ENCODE measurements at places on chromosomes 2 and 18. TPM values are rescaled to one million over a fixed set of nuclear protein-coding genes. Genes with fewer than 3 reads are reported as not detected.

GRCh38 chr2:231923010-231923344 lies 3.2 kb downstream of the NPPC start:
- H3K27ac ChIP-seq = no peak overlapping the region
- no peaks in the 10 kb centered on the region for H3K4me1 ChIP-seq
- no peak overlapping the region for H3K4me3 ChIP-seq
- H3K36me3 ChIP-seq = no peaks in the 10 kb centered on the region
- H3K27me3 ChIP-seq = peaks cover 61% of the 10 kb centered on the region

DNA sequence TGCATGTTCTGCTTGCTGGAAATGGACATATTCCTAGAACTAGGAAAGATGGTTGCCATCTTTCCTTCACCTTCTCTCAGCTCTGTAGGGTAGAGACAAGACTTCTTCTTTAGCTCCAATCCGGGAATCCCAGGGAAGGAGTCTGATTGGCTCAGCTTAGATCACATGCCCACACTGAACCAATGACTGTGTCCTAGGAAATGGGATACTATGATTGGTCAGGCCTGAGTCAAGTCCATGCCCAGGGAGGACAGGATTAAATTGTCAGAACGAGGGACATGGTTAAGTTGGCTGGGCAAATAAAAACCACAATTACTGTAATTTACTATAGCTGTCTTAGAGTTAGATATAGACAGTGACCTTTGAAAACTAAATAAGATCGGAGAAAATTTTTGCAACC lies 31.4 kb downstream of the SEMA4F start:
- H3K27ac ChIP-seq = no peak overlapping the region
- DNase-seq = no peak
- no peaks in the 10 kb centered on the region for H3K36me3 ChIP-seq
- no peak overlapping the region for H3K4me3 ChIP-seq
- no peaks in the 10 kb centered on the region for H3K4me1 ChIP-seq

DNA sequence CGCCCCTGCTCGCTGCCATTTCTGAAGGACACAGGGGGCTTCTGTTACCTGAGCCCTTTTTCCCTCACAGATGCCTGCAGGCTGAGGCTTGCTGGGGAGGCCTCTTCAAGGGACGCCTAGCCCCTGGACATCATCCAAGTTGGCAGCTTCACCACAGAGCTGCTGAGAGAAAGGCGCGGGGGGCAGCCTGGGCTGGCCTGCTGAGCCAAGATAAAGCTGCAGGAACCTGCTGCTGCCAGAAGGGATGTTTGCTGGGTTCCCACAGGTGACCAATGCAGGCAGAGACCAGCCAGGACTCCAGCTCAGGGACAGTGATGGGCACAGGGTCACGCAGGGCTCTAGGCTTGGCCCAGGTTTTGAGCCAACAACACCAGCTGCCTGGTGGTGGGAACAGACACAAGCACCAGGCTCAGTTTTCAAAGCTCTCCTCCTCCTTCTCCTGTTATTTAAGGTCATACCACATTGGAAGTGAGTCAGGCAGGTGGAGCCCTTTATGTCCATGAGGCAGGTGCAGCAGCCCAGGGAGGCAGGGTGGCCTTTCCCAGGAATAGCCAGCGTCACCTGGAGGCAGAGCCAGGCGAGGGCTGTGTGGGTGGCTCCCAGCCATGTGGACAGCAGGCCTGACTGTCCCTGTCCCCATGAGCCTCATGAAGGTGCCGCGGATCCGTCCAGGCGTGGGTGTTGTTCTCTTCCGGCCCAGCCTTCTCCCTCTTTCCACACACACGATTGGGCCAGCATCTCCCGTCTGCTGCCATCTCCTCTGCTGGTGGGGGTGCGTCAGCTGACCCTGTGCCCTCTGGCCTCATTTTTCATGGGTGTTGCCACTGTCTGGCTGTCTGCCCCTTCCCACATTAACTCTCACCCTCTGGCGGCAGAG lies 515.5 kb upstream of the MYT1L start:
- H3K36me3 ChIP-seq = no peaks in the 10 kb centered on the region
- no peak overlapping the region for H3K27ac ChIP-seq
- H3K4me1 ChIP-seq = peaks cover 6% of the 10 kb centered on the region
- DNase-seq = no peak

DNA sequence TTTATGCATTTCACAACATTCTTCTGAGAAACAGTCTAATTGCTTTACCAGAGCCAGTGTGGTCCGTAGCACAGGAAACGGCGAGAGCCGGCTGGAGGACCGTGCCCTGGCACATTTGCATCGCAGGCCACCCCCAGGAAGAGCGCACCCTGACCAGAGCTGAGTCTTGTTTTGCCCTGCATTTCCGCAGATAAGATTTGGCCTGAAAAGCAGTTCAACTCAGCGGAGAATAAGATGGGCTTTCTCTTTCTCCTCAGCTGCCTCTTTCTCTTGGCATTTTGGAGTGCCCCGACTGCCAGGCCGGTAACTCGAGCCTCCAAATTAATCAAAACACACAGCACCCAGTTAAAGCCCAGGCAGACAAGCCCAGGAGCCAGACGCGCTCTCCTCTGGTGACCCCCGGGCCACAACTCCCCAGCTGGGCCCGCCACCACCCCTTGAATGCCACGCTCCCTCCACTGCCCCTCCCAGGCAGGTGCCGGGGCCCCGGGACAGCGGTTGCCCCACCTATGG lies 464 bp downstream of the COL4A4 start:
- DNase-seq = peak; percentile 1
- peak overlapping the region; percentile 36 for H3K4me3 ChIP-seq
- no peaks in the 10 kb centered on the region for H3K4me1 ChIP-seq
- H3K27ac ChIP-seq = no peak overlapping the region
- peaks cover 93% of the 10 kb centered on the region for H3K27me3 ChIP-seq

DNA sequence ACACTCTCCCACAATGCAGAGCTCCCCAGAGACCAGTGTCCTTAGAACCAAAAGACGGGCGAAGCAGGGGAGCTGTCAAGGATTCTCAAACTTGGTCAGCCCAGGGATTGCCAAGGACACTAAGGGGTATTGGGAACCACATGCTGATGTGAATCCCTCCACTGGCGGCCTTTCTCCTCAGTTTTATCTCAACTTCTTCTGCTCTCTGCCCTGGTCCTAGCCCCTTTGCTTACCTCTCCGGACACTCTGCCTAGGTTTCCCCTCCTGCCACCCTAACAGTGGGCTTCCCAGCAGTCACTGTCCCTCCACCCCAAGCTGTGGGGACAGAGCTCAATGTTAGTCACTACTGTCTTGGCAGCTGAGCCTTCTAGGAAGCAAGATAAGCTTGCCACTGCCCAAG lies 61.1 kb downstream of the POLR1A start:
- no peak overlapping the region for H3K27ac ChIP-seq
- H3K36me3 ChIP-seq = peaks cover 62% of the 10 kb centered on the region
- H3K27me3 ChIP-seq = no peaks in the 10 kb centered on the region

GRCh38 chr2:25617948-25618646 lies 55.3 kb downstream of the DTNB start:
- H3K4me1 ChIP-seq = no peaks in the 10 kb centered on the region
- no peaks in the 10 kb centered on the region for H3K36me3 ChIP-seq
- H3K27ac ChIP-seq = no peak overlapping the region
- DNase-seq = peak; percentile 83
- no peak overlapping the region for H3K4me3 ChIP-seq

- H3K36me3 ChIP-seq = no peaks in the 10 kb centered on the region
- peak overlapping the region; percentile 34 for H3K27ac ChIP-seq
- no peak for DNase-seq
- H3K4me1 ChIP-seq = no peaks in the 10 kb centered on the region
Measured at GRCh38 chr2:20524412-20525040, 77.7 kb downstream of the RHOB start.

GRCh38 chr2:35973132-35973736 lies 382.3 kb upstream of the CRIM1 start:
- no peaks in the 10 kb centered on the region for H3K27me3 ChIP-seq
- H3K36me3 ChIP-seq = no peaks in the 10 kb centered on the region
- H3K27ac ChIP-seq = no peak overlapping the region
- no peak overlapping the region for H3K4me3 ChIP-seq

DNA sequence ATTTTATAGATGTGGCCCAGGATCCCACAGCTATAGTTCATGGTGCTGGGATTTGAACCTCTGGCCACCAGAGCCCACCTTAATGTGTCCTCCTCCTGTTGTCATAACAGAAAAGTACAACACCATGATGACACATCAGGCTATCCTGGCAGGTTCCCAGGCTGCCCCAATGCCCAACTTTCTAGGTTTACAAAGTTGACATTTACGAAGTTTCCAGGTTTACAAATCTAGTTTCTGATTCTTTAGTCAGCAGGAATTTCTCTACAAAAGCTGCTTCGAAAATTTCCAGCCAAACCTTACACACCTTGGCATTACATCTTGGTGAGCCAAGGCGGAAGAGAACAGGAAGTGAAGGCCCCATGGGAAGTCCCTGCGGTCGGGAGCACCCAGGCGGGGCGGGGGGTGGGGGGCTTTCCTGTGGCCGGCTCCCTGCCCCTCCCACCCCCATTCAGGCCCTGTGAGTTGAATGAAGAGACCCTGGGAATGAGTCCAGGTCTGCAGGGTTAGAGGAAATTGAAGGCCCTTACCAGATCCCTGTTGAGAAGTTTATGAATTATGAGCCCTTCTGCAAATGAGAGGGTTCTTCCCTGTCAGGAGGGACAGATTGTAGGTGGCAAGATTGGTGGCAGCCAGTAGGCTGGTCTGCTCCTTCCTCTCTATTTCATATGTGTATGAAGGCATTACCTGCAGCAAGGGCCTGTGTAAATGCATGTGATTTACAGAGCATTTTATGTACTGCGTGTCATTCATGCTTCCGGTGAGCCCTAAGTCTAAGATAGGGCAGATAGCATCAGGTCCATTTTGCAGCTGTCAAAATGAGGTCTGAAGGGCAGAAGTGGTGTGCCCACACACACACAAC lies 11.1 kb upstream of the IL1RN start:
- no peaks in the 10 kb centered on the region for H3K36me3 ChIP-seq
- no peak overlapping the region for H3K27ac ChIP-seq
- H3K4me1 ChIP-seq = no peaks in the 10 kb centered on the region
- DNase-seq = no peak
- no peaks in the 10 kb centered on the region for H3K27me3 ChIP-seq

DNA sequence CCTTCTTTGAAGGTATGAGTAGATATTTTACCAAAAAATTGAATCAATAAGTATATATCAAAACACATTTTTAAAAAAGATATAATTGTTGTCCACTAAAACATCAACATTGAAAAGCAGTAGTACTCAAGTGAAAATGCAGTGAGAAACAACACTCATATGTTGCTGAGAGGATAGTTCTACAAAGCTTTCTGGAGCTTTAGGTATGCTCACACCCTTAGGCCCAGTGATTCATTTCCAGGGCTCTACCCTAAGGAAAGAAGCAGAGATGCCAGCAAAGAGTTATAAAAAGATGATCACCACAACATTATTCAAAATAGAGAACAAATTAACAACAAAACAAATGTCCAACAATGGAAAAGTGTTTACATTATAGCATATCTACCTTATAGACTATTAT lies 197.3 kb upstream of the CCDC150 start:
- H3K4me3 ChIP-seq = no peak overlapping the region
- H3K27me3 ChIP-seq = no peaks in the 10 kb centered on the region
- H3K36me3 ChIP-seq = no peaks in the 10 kb centered on the region
- no peaks in the 10 kb centered on the region for H3K4me1 ChIP-seq
- DNase-seq = no peak

GRCh38 chr2:226885769-226886435 lies 50.0 kb downstream of the RHBDD1 start:
- no peaks in the 10 kb centered on the region for H3K27me3 ChIP-seq
- no peaks in the 10 kb centered on the region for H3K4me1 ChIP-seq
- no peak for DNase-seq
- H3K36me3 ChIP-seq = no peaks in the 10 kb centered on the region

GRCh38 chr2:197137231-197137630 lies 173.3 kb downstream of the ANKRD44 start:
- DNase-seq = peak; percentile 46
- no peaks in the 10 kb centered on the region for H3K27me3 ChIP-seq
- H3K4me1 ChIP-seq = peaks cover 11% of the 10 kb centered on the region
- peak overlapping the region; percentile 49 for H3K27ac ChIP-seq
- H3K4me3 ChIP-seq = no peak overlapping the region

DNA sequence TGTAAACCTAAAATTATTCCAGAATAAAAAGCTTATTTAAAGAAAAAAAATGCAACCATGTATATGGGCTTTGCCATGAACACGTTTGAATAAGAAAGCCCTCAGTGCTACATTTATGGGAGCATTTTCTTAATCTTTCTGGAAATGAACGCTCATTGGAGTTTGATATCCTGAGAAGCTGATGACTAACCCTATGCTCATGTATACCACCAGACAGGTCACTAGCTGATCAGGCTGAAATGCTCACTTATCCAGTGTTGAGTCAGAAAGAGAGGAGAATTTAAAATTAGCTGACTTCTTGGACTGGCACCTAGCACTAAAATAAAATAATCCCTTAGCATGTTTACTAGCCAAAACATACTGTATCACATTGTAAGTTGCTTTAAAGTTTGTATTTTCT lies 254.9 kb upstream of the SIX3 start:
- no peaks in the 10 kb centered on the region for H3K36me3 ChIP-seq
- peaks cover 5% of the 10 kb centered on the region for H3K4me1 ChIP-seq
- no peak overlapping the region for H3K4me3 ChIP-seq
- H3K27ac ChIP-seq = no peak overlapping the region
- peak; percentile 14 for DNase-seq

- H3K27me3 ChIP-seq = no peaks in the 10 kb centered on the region
- no peaks in the 10 kb centered on the region for H3K4me1 ChIP-seq
- no peak overlapping the region for H3K4me3 ChIP-seq
- no peak for DNase-seq
- H3K36me3 ChIP-seq = no peaks in the 10 kb centered on the region
Measured at GRCh38 chr2:199042660-199043379, 414.9 kb downstream of the SATB2 start.

DNA sequence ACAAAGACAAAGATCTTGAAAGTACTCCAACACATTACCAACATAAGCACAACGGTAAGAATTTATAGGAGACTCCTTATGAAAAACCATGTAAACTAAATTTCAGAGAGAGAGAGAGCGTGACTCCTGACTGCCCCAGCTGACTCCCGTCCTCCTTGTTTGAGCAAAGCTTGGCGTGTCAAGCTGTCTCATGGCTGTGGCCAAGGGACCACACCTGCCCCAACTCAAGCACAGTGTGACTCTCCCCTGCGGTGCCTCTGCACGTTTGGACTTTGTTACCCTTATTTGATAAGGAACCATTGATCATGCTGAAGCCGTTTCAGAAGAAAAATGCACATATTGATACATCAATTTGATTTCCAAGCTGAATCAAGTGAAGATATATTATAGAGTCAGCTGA lies 124.8 kb downstream of the COL6A3 start:
- no peaks in the 10 kb centered on the region for H3K36me3 ChIP-seq
- DNase-seq = no peak
- H3K27me3 ChIP-seq = no peaks in the 10 kb centered on the region
- H3K27ac ChIP-seq = no peak overlapping the region
- H3K4me1 ChIP-seq = peaks cover 13% of the 10 kb centered on the region

GRCh38 chr2:108106731-108107130 lies 120.4 kb downstream of the SLC5A7 start:
- no peak for DNase-seq
- H3K27me3 ChIP-seq = no peaks in the 10 kb centered on the region
- H3K27ac ChIP-seq = no peak overlapping the region
- H3K36me3 ChIP-seq = no peaks in the 10 kb centered on the region
- H3K4me1 ChIP-seq = no peaks in the 10 kb centered on the region
- H3K4me3 ChIP-seq = no peak overlapping the region

The DUSP2 gene
- 0.89 TPM for total RNA-seq

The C1QL2 gene
- 0.30 TPM for total RNA-seq

The AFF3 gene
- 12.8 TPM for total RNA-seq

The DYNAP gene
- total RNA-seq = not detected

The MAP3K19 gene
- total RNA-seq = not detected

The BCL11A gene
- 15.7 TPM for total RNA-seq

The WDCP gene
- total RNA-seq = 7.7 TPM

Data from cardiac muscle cell (in vitro differentiated cells and primary cell).